ENCODE measurements at places on chromosomes 16 and 17.

- no peaks in the 10 kb centered on the region for H3K4me1 ChIP-seq
- H3K27ac ChIP-seq, result no peak overlapping the region
- no peak overlapping the region for H3K4me3 ChIP-seq
- H3K27me3 ChIP-seq, result no peaks in the 10 kb centered on the region
- H3K36me3 ChIP-seq, result no peaks in the 10 kb centered on the region
These were observed 48.2 kb downstream of the KCNJ2 start for GRCh38 chr17:70217571-70217970.

DNA sequence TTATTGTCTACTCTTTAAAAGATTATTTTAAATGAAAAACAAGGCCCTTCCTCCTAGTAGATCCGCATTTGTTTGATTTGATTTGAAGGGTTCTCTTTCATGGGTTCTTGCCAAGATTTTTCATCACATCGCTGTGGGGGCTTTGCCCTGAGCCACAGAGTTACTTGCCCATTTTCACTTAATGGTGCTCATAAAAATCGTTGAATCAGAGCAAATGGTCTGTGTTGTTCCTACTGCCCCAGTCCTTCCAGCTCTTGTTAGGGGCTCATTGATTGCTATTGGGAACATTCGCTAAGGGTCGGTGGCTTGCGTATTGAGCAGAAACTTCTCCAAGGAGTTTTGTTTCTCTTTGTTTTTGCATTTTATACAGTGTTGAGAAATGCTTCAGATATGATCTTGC lies 1023.4 kb upstream of the CDH8 start:
- no peaks in the 10 kb centered on the region for H3K4me1 ChIP-seq
- no peaks in the 10 kb centered on the region for H3K27me3 ChIP-seq
- H3K27ac ChIP-seq, result no peak overlapping the region
- H3K4me3 ChIP-seq, result no peak overlapping the region

DNA sequence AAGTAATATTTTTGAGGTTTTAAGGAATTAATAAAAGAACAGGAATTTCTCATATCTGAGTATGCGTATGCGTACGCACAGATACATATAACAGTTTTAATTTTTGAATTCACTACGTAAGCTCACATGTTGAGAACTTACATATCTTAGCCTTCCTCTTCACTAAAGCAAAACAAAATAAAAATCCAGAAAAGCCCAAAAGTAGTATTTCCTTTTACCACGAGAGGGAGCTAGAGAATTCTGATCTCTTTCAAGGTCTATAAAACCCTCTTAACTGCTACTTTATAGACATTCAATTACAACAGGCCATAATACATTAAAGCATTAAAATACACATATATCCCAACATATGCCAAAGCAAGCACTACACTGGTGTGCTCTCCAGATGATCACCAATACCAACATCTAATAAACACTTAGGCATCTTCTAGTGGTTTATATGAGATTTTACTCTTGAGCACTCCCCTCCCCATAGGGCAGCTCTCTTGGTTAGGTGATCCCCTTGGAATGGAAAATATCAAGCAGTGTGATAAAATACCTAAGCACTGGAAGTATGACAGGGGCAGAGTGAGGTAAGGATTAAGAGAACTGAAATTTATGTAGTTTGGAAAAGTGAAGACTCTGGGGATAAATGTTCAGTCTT lies 94.0 kb downstream of the SKAP1 start:
- H3K27me3 ChIP-seq, result peaks cover 94% of the 10 kb centered on the region
- H3K36me3 ChIP-seq, result no peaks in the 10 kb centered on the region
- H3K4me1 ChIP-seq, result no peaks in the 10 kb centered on the region
- H3K27ac ChIP-seq, result no peak overlapping the region
- DNase-seq, result no peak
- no peak overlapping the region for H3K4me3 ChIP-seq

DNA sequence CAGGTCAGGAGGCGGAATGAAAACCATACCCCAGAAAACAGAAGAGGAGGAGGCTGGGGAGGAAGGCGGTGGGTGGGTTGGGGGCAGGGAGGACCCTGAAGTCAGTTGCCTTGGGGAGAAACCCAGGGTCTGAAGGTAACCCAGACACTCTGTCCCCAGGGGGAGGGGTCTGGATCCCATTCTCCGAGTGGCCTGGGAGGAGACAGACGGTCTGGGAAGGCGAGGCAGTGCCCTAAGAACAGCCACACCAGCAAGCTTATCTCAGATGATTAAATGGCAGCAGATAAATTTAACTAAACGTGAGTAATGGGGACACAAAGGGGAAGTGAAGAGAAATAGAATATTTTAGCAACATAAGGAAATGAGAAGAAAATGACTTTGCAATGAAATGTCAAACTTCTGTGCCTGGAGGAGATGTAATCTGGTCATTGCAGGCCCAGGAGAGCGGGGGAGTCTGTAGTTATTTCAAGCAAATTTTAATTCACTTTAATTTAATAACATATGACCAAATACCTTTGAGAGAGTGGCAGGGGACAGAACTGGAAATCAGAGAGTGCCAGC lies 21.4 kb upstream of the ZFP90 start:
- peaks cover 4% of the 10 kb centered on the region for H3K4me1 ChIP-seq
- H3K27ac ChIP-seq, result no peak overlapping the region
- no peaks in the 10 kb centered on the region for H3K27me3 ChIP-seq
- H3K4me3 ChIP-seq, result no peak overlapping the region
- no peaks in the 10 kb centered on the region for H3K36me3 ChIP-seq
